ENCODE measurements at places on chromosomes 5 and 9.

- DNase-seq: no peak
Observed at GRCh38 chr9:95009459-95009858, 283.0 kb downstream of the AOPEP start.

DNA sequence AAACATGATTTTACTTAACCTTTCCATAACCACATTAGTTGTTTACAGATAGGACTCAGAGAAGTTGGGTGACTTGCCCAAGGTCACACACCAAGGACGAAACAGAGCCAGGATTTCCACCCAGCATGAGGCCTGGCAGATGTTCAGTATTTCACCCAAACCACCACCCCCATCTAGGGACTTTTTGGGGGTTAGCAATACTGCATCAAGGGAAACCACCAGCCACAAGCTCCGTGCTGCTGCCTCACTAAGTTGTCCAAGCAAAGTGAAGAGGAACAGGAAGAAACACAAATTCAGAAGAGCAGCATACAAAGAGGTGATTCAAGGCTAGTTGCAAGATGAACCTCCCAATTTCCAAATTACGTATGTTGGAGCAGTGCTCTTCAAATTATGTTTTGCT lies 219.6 kb upstream of the RORB start:
- DNase-seq: no peak

DNA sequence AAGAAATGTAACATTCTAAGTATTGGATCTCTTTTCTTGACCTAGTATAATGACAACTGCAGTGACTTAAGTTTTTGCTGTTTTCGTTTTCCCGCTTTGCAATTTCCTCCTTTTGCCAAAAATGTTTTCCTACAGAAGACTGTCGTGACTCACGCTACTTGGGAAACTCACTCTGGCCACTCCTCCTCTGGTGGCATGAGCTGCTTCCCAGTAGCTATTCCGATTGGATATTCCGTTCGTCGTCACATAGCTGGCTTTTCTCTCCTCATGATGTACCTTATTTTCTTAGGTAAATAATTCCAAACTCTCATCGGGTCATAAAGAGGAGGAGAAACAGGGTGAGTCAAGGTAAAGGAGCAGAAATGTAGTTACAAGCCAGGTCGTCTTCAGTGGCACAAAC lies 64.9 kb downstream of the GOLPH3 start:
- no peak for DNase-seq

DNA sequence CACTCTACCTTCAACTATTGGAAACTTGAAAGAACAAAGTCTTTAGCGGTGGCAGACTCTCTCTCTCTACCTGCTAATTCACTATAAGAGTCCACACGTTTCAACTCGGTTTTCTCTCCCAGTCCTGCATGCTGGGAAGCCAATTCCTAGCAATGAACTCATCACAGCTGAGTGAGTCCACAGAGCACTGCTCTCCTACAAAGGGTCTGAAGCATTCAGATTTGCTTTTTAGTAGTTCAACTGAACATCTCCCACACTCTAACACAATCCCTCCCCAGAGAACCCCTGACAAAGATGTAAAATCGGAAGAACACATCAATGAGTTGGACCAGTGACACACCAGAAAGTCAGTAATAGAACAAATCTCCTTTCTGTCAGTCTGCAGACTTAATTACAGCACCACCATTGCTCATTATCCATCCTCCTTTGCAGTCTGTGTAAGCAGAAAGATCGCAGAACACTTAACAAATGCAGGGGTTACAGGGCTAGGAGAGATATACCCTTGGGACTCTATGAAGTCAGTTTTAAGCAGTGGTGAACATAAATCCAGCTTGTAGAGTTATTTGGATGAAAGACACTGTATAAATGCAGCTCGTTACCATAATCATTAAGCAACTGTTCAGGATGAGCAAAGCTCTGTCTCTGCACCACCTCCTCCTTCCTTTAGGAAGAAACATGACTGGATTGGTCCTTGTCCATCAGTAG lies 353.4 kb upstream of the GRIA1 start:
- DNase-seq: no peak

DNA sequence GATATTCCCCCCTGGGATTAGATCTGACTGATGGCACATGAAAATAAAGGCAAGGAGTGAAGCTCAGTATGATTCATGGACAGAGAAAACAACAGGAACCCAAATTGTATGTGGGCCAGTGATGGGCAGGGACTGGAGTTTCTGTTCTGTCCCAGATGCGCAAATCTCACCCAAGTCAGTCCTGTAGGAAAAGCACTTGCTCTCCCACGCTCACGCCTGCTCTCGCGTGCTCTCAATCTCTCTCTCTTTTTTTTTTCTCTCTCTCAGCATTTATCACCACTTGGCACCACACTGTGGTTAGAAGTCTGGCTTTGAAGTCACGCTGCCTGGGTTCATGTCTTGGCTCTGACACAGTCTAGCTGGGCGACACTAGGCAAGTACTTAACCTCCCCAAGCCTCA lies 106.5 kb upstream of the LRRTM2 start:
- DNase-seq: no peak

GRCh38 chr5:170771496-170771895 lies 12.0 kb upstream of the GABRP start:
- no peak for DNase-seq

- DNase-seq: no peak
Observed at GRCh38 chr9:2209400-2209799, 194.3 kb downstream of the SMARCA2 start.

DNA sequence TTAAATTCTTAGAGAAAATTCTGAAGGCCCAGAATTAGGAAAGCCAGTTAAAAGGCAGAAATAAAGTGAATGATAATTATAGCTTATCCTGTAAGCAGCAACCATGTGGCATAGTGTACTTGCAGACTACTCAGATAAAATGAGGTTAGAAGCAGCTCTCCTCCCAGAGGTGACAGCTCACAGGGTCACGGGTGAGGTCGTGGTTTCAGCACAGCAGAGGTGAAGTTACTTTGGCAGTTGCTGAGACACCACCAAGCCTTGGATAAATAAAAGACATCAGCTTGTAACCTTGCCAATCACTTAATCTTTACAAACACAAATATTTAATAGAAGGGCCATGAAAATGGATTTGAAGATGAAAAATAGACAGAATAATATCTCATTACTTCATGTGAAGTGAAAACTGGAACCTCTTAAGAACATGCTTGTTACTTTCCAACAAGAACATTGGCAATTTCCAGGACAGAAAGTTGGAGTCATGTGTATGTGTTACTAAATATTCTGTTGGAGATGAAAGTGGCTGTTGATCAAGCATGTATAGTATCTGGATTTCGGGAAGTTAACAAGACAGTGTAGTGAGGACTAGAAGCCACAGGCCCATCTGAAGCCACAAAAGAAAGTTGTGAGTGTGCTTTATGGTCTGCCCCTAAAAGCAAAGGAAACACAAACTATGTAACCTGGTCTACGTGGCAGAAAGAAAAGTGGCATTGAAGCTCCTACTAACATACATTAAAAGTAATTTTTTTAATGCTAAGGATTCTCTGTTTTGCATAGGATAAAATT lies 134.4 kb downstream of the ERCC6L2 start:
- no peak for DNase-seq

GRCh38 chr9:116490321-116490720 lies 196.8 kb upstream of the TRIM32 start:
- no peak for DNase-seq

- DNase-seq: no peak
Observed at GRCh38 chr5:71899865-71900342, 180.8 kb downstream of the CARTPT start.

DNA sequence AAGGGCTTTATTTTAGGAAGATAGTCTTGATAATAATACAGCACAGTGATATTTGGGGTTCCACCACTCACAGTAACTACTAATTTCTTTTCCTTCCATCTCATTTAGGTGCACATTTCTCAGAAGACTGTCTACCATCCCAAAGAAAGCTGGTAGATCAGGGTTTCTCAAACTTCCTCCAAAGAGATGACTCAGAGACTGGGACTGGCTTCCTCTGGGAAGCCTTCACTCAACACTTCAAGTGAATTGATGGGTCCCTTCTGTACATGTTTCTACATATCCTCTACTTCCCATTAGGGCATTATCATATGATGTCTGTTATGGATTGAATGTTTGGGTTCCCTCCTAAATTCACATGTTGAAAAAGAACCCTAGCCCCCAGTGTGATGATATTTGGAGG lies 138.5 kb downstream of the SPOCK1 start:
- DNase-seq: no peak

DNA sequence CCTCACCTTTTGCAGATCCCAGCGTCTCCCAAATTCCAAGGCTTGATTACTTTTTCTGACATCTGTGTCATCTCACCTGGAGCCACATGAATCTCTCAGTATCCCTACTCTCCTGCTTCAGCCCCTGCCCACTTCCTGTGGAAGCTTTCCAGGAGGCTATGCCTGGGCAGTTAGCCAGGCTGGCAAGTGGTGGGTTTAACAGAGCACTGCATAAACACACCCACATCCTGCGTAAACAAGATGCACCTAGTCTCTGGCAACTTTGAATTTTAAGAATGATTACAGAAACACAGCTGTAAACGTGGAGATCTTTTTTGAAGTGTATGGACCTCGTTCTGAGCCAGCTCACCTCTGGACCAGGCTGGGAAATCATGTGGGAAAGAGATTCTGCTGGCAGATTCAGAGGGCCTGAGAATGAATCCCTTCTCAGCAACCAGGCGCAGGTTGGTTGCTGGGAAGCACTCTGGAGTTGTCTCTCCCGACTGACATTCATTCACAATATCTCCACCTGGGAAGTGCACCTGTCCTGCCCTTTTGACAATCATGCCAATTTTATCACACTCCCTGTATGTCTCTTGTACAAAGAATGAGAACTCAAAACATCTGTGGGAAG lies 55.7 kb upstream of the FANCC start:
- DNase-seq: no peak

DNA sequence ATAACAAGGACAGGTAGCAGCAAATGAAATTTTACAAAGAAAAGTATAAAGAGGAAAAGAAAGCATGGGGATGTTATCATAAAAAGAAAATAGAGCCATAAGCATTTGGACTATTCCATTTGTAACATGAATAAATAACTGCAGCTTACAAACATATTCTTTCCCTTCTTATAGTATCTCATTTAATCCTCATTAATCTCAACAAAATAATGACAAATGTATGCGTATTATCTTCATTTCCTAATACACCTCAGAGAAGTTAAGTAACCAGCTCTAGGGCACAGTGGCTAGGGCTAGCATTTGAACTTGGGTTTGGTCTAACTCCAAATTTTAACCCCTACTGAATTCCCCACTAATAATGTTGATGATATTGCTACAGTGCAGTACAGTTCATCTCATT lies 175.5 kb upstream of the POU5F2 start:
- no peak for DNase-seq

- no peak for DNase-seq
Observed at GRCh38 chr9:13386316-13386715, 106.8 kb upstream of the MPDZ start.

- DNase-seq: no peak
Observed at GRCh38 chr5:96026406-96027041, 64.9 kb upstream of the ELL2 start.

DNA sequence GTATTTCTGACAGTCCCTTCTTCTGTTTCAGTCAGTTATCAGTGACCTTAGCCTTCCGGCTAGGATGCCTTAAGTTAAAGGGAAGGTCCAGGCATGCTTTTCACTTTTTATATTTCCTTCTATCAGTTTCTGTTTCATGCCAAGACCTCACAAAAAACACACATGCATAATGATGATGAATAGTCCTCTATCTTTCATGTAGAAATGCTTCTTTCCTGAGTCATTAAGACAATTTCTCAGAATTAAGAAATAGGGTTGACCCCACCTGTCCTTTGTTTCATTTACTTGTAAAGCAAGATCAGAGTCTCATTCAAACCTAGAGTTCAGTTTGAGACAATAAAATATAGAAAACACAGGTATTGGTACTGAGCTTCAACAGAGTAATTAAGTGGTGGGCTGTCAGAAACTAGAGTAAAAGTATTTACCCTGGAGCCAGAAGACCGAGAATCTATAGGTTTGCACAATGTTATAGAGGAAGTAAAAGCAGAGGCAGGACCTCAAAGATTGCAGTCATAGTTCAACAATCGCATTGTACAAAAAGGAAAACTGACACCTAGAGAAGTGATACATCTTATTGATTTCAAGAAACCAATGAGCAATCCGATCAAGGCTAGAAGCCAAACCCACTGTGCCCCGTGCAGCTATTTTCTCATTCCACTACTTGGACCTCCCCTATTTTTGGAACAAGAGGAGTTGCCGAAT lies 118.7 kb upstream of the PUM3 start:
- DNase-seq: no peak

- no peak for DNase-seq
Observed at GRCh38 chr9:124813501-124814163, 36.7 kb downstream of the OLFML2A start.

GRCh38 chr9:18235181-18235908 lies 238.6 kb upstream of the ADAMTSL1 start:
- DNase-seq: no peak

DNA sequence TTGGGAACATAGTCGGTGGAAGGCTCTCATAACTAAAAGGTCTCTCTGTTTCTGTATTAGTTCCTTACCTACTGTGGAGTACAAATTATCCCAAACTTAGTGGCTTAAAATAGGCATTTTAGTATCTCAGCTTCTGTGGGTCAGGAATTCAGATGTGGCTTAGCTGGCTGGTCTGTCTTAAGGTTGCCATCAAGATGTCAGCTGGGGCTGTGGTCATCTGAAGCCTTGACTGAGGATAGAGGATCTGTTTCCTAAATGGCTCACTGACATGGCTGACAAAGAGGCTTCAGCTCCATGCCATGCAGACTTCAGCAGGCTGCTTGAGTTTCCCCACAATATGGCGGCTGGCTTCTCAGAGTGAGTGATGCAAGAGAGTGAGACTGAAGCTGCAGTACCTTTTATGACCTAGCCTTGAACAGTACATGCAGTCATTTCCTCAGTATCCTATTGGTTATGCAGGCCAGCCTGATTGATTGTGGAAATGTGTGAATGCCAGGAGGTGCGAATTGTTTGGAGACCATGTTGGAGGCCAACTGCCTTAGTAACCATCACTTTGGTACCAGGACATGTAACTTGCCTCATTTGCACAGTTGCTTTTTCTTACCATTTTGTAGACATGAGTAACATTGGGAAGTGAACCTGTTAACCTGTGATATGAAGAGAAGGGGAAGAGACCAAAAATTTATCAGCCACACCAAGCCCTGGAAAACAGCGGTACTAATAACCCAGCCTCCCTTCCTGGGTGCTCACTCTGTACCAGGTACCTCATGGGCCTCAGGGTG lies 152.8 kb upstream of the IER5L start:
- DNase-seq: no peak

- DNase-seq: no peak
Observed at GRCh38 chr5:147398860-147399259, 111.0 kb downstream of the DPYSL3 start.

GRCh38 chr5:122292332-122292731 lies 19.7 kb upstream of the SNCAIP start:
- DNase-seq: peak; percentile 30

GRCh38 chr5:73117088-73117740 lies 3.2 kb upstream of the TMEM171 start:
- no peak for DNase-seq

GRCh38 chr5:104643320-104643719 lies 1080.7 kb upstream of the NUDT12 start:
- no peak for DNase-seq

GRCh38 chr9:70491426-70492318 lies 77.2 kb upstream of the KLF9 start:
- DNase-seq: no peak

GRCh38 chr5:59038798-59039295 lies 456.0 kb downstream of the RAB3C start:
- DNase-seq: peak; percentile 53

GRCh38 chr9:104256696-104257062 lies 162.6 kb downstream of the SMC2 start:
- no peak for DNase-seq

Data from NCI-H1417 (cell line).